ENCODE measurements at places on chromosomes 3 and 15.

GRCh38 chr15:35545824-35546510 lies at the start of gene DPH6:
Gene DPH6 (minus strand): TSS chr15:35546165. CDS start chr15:35546141, 24 bp downstream.
- DNase-seq: peak; percentile 97

DNA sequence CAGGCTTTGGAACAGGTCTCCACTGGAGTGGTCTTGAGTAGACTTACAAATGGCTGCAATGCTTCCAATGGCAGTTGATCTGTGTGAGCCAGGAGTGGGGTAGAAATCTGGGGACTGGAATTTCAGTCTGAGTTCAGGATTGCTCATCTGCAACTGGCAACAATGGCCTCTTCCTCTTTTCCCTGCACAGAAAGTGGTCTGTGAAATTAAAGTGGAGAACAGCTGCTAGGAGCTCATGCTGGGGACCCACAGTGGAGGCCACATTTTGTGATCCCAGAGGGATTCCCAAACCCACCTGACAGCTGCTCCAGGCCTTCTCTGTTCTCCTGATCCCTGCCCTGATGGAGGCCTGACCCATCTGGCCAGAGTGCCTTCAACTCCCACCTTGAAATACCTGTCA lies 49.6 kb downstream of the CEMIP start:
- no peak for DNase-seq

DNA sequence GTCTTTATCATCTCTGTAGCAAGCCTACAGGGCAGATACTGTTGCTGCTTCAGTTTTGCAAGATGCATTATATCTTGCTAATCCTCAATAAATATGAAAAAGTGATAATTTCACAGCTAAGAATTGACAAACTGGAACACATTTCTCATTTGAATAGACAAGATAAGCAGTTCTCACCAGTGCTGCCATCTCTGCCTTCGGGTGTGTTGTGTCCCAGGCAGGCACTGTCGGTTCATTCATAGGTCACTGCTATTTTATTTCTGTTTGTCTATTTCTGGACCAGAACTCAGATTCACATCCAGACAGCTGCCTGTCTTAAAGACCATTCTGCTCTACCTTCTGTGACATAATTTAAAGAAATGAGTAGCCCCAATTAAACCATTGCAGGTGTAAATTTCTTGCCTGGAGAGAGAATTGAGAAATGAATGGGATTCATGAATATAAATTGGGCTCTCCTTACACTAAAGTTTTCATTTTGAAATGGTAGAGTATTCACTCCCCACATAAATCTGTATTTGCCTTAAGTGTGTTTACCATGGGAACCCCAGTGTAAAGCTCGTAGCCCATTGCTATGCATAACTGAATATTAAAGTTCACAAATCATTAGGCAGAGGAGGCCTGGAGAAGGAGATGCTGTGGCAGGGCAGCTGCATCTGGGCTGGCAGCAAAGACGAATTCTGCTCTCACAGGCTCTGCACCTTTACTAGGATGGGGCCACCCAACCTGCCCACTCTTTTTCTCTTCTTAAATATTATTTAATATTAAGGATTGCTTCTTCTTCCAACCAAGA lies 149.9 kb downstream of the ARPP21 start:
- DNase-seq: no peak

GRCh38 chr15:86743283-86743903 lies 663.7 kb downstream of the AGBL1 start:
- DNase-seq: no peak

- peak; percentile 92 for DNase-seq
Observed at GRCh38 chr3:112074616-112075497, 11.3 kb upstream of the C3orf52 start.

- no peak for DNase-seq
Observed at GRCh38 chr15:29675791-29676301, 146.4 kb downstream of the TJP1 start.

DNA sequence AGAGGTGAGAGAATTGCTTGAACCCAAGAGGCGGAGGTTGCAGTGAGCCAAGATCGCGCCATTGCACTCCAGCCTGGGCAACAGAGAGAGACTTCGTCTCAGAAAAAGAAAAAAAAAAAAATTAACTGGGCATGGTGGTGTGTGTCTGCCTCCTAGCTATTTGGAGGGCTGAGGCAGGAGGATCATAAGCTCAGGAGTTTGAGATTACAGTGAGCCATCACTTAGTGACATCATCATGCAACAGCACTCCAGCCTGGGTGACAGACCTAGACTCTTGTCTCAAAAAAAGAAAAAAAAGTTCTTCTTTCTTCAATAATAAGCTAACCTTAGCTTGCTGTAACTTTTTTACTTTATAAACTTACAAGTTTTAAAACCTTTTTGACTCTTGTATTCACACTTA lies 99.8 kb downstream of the SLMAP start:
- DNase-seq: no peak

DNA sequence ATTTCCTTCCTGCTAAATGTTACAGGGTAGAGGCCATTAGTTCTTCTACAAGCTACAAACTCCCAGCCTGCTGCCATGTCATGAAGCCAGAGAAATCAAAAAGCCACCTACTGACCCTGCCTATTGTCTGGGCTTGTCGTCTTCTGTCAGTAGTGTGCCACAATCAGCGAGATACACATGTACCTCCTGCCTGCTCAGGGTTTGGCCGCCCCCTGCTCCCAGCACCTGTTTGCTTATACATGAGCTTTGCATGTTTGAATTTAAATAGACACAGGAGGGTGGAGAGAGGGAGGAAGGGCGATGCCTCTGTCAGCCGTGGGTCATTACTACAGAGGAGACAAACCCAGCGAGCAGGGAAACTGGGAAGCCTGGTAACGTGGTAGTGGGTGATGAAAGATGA lies 106.1 kb downstream of the ROBO2 start:
- peak; percentile 9 for DNase-seq

DNA sequence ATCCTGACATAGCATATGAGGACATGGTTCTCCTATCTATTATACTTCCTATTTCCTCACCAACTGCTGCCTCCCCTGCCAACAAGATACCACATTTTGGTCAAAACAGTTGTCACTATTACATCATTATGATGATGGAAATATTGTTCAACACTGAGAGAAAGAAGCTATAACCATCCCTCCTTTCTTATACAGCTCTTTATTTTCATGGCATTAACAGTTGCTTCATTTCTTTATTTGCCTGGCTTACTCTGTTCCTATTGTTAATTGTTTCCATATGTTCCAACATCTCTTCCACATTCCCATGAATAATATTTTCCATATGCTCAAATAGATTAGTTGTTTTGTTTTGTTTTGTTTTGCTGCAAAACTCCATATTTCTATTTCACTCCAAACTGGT lies 40.8 kb upstream of the FILIP1L start:
- DNase-seq: no peak

DNA sequence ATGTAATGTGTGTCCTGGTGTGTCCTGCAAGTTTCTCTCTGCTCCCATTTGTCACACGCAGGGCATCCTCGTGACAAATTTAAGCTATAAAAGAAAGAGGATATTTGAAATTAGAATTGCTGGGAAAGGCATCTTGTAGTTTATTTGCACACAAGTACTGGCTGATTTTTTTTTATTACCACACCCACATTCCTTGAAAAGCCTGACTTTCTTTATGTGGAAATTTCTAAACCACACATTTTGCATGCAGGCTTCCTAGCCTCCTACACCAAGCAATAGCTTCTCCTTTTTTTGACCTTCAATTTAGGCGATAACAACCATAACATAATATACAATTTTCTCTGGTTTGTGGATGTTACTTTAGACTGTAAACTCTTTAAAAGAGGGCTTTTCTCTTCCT lies 126.1 kb downstream of the SERPINI1 start:
- DNase-seq: no peak

DNA sequence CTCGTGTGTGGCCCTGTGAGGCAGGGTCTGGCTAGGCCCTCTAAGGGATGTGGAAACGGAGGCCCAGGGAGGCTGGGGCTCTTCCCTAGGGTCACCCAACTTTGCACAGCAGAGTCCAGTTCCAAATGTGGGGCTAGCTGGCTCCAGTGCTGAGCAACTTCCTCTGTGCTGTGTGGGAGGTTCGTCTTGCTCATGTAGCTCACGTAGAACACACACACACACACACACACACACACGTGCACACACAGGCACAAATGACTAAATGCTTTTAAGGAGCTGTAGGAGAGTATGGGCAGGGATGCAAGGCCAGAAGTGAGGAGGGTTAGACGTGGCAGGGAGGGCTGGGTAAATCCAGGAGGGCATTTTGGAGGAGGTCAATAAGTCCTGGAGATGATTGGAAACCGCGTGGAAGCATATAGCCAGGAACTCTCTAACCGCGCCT lies 213.8 kb downstream of the RPLP1 start:
- DNase-seq: no peak

All from NCI-H1417 (cell line).